ENCODE measurements at places on chromosomes 4 and X. TPM values are rescaled to one million over a fixed set of nuclear protein-coding genes. Genes with fewer than 3 reads are reported as not detected.
A peak's percentile ranks its signal among the peaks of the same experiment; 100 is the strongest.

DNA sequence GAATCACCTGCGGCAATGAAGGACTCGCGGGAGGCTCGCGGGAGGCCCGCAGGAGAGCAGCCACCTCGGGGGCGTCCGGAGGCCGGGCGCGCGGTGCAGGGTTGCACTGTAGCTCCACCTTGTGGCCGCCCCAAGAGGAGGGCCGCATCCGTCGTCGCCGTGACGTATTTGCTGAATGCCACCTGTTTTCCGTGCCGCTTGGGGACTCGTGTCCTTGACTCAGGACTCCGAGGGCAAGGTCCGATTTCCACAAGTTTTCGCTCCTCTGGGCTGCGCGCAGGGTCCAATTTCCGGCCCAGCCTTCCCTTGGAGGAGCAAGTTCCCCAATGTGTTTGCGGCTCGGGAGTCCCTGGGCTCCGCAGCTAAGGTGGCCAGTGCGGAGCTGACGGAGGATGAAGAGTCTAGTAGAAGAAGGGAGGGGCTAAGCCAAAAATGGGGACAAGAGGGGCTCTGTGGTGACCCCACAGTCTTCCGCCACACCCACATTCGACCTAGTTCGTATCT lies 10.7 kb upstream of the DLG3 start:
- DNase-seq, result peak; percentile 71

DNA sequence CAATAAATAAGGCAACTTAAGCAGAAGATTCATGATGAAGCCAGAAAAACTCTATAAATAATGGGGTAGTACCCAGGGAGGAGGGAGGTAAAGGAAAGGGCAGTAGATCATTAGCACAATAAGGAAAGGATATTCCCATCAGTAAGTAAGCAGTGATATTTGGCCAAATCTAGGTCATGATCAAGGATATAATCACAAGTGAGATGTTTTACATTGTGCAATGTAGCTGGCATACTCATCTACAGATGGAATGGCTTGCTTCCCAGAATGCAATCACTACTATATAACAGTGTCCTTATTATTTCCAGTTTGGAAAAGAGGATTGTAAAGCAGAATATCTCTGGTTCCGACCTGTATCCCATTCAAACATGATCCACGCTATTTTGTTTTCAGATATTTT lies 483.4 kb downstream of the RPA4 start:
- no peak for DNase-seq

DNA sequence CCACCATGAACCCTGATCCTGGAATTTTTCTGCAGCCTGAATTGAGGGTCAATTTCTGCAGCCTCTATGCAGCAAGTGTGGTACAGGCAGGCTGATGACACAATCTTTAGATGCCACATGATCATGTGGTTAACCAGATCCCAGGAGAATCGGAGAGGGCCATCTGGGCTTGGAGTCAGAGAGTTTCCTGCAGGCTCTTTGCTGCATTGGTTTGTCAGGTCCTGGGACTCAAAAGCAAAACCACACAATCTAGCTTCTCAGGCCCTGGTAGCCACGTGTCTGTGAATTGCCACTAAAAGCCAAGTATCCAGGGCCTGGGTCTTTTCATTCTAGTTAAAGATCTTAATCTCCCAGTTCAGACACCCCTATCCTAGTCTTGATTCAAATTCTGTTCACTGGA lies 464.5 kb downstream of the BCOR start:
- no peak for DNase-seq

- DNase-seq, result no peak
Observed at GRCh38 chrX:104270212-104270611, 15.5 kb upstream of the ESX1 start.

DNA sequence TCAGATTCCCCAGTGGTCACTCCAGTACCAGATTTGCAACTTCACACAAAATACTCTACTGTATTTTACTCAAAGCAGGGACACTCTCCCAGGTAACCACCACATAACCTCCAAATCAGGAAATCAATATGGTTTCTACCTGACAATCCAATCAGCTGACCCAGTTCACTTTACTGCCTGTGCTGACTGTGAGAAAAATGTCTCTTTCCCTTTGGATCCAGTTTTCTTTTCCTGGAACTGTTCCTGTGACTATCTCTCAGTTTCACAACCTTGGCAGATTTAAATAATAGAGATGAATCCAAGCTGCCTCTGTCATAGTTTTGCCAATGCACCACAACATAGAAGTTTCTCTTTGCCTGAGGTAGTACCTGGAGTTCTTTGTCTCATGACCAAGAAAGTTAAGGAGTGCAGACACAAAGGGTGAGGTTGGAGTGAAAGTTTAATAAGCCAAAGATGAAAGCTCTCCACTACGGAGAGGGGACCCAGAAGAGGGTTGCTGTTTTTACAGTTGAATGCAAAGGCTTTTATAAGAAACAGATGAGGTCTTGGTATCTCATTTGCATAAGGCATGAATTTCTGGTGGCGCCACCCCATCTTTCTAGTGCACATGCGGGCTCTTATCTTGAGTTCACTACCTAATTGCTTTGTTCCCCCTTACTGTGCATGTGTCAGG lies 29.7 kb upstream of the IL9R start:
- no peak for DNase-seq

GRCh38 chr4:121199742-121200561 lies 35.8 kb upstream of the TNIP3 start:
- DNase-seq, result no peak

DNA sequence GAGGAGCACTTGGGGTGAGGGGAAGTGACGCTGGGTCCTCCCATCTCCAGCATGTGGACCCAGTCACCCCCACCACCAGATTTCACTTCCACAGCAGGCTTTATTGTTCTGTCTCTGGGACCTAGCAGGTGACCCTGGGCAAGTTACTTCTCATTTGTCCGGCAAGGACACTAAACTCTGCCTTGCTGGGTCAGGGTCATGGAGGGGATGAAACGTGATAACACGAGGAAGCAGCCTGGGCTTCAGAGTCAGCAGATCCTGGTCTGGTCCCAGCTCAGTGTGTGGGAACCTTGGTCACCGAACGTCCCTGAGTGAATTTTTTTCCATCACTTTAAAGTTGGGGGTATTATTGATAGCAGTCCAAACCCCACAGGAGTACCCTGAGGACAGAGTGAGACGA lies 3.9 kb downstream of the UBA1 start:
- DNase-seq, result no peak

F8A2 gene
- total RNA-seq, result not detected

TRPC5OS gene
- not detected for total RNA-seq

DNA sequence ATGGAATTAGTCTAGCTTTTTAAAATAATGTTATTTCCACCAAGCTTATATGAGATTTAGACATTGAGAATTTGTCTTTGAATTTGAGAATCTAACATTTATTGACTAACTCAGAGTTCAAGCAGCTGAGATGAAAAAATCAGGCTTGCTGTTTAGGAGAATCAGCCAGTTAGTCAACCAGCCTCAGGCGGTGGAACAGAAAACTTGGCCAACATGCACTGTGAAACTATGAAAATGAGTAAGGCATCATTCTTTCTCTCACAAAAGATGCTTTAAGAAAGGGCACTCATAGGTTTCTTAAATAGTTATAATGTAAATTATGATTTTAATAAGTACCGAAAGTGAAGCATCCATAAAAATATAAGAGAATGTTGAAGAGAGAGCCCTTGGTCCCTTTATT lies 84.2 kb downstream of the NFKB1 start:
- DNase-seq, result no peak

DNA sequence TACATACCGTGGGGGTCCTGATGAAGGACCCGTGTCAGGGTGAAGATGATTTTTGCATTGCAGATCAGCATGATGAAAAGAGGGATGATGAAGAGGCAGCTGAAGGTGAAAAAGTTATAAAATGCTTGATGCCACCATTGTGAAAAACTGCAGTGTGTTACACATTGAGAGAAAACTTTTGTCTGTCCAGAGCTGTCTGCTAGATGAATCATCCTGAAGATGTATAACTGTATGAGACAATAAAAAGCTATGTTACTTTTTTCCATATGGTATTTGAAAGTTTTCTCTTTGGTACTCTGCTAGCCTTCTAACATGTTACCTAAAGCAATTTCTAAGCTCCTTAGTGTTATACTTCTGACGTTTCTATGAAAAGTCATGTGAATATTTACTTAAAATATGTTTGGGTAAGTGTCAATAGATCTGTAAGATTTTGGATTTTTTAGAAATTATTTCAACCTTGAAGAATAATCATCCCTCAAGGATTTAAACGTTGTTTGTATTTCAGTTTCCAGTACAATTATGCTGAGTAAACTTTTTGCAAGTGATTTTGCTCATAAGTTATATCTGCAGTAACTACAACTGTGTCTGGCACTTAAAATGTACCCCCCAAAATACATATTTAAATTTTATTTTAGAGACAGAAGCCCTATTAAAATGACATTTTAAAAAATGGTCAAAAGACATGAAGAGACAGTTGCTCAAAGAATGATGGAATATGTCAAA lies 9.5 kb downstream of the GNRHR start:
- no peak for DNase-seq

DNA sequence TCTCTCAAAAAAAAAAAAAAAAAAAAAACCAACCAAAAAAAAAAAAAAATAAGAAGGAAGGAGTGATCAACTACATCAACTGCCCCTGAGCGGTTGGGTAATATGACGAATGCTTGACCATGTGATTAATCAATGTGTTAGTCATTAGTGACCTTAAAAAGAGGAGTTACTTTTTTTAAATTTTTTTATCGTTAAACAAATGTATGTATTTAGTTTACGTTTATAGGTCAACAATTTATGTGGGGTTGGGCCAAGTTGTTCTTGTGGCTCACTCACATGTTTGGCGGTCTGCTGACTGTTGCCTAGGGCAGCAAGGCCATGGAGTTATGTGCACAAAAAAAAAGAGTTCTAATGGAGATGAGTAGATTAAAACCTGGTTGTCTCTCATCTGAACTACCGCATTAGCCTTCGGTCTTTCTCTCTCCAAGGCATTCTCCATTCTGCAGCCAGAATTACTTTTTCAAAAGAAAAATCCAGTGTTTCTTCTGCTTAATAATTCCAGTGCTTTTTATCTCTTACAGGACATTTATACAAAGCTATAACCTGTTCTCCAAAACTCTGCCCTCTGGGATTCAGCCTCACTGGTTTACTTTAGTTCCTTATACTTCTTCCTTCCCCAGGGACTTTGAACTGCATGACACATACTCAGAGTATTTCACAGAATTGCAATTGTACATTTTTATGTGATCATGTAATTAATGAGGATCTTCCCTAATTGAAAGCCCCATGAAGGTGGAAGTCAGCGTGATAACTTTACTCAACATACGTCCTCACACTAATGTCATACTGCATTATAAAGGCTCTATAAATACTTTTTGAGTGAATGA lies 505.5 kb downstream of the ANKRD50 start:
- DNase-seq, result peak; percentile 14

GRCh38 chrX:154296731-154297130 lies 1.1 kb downstream of the TKTL1 start:
- DNase-seq, result no peak

TRPC3 gene
- not detected for total RNA-seq
